RPMI7951 (cell line): ENCODE measurements at places on chromosomes 12 and 14. TPM values are rescaled to one million over a fixed set of nuclear protein-coding genes. Genes with fewer than 3 reads are reported as not detected.

GRCh38 chr14:68610251-68610793 is 182.5 kb downstream of the ZFP36L1 start:
- DNase-seq: no peak

- DNase-seq: no peak
Observed at GRCh38 chr12:6818222-6818621, 3.4 kb upstream of the GPR162 start.

The RPGRIP1 gene
- total RNA-seq: 0.12 TPM in 1 of 2 replicates, not detected in the other

- DNase-seq: no peak
Observed at GRCh38 chr14:29444805-29445204, 482.8 kb downstream of the PRKD1 start.

DNA sequence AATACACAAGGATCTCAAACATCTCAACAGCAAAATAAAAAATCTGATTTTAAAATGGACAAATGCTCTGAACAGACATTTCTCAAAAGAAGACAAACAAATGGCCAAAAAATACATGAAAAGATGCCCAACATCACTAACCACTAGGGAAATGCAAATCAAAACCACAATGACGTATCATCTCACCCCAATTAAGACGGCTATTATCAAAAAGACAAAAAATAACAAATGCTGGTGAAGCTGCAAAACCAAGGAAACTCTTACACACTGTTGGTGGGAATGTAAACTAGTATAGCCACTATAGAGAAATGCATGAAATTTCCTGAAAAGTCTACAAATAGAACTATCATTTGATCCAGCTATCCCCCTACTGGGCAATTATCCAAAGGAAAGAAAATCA is 145.0 kb downstream of the BTG1 start:
- no peak for DNase-seq

- DNase-seq: no peak
Observed at GRCh38 chr14:61565181-61565580, 130.1 kb upstream of the HIF1A start.

DNA sequence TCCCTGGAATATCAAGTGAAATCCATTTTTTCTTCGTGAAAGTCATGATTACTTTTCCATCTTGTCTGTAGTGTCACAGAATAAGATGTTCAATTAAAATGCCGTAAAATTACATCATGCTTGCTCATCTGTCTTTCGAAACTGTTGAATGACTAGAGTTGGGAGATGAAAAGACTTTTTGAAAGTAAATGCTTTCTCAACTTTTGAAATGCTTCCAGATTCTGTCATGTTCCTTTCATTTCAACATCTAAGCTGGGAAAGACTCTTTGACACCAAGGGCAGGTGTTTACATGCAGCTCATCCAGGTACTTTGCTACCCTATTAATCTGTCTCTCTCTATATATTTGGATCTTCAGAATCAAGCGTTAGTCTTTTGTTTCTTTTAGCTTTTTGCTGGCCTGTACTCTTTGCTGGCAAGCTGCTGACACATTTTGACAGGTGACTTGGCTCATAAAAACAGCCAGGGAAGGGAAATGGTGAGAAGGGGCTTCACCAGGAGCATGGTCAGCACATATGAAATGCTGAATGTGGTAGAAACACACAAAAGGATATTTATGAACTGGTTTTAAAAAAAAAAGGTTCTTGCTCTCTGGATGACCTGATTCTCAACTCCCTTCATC is 77.0 kb upstream of the METAP2 start:
- peak; percentile 30 for DNase-seq

DNA sequence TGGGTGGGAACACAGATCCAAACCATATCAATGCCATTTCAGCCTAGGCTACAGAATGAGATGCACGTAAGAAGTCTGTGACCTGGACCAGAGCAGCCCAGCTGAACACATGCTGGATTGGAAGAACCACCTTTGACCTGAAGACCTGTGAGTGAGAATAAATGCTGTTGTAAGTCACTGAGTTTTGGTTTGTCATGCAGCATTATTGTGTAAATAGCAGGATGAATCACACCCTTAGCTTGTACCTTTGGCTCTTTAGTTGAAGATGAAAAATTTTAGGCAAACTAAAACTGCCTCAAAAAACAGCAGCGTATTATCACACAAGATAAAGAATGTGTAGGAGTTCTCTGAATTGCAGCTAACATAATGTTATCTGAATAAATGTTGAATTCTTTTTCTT is 199.4 kb upstream of the LRIG3 start:
- no peak for DNase-seq

- no peak for DNase-seq
Observed at GRCh38 chr14:30958555-30959407, 66.7 kb upstream of the AP4S1 start.

The CCDC92 gene
- total RNA-seq: 5.5 and 8.3 TPM in 2 replicates

The PDZRN4 gene
- total RNA-seq: not detected in 2 replicates

- DNase-seq: no peak
Observed at GRCh38 chr14:65661865-65662264, 249.3 kb downstream of the FUT8 start.

- no peak for DNase-seq
Observed at GRCh38 chr12:47652521-47653234, 53.2 kb downstream of the RPAP3 start.

DNA sequence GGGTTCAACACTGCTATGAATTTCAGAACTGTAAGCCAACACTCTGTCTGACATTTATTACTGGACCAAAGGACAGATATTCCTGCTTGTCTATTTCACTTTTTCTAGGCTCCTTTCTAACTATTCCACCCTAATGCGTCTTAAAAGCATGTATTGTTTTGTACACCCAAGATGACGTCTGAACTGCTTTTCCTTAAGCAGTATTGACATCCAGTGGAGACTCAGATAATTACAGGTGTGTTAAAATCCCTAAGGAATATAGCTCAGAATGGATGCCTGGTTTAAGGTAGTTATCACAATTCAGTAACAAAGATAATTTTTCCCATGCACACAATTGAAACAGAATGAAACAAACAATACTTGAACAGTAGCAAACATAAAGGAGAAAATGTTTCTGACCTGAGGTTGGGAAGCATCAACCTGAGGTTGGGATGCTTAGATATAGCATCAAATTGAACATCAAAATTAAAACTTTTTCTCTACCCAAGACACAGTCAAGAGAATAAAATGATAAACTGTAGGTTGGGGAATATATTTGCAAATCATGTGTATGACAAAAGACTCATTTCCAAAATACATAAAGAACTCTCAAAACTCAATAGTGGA is 93.7 kb upstream of the PTPRR start:
- DNase-seq: peak; percentile 26

- DNase-seq: peak; percentile 20
Observed at GRCh38 chr14:90522571-90523191, 125.9 kb downstream of the CALM1 start.
